ENCODE measurements at places on chromosomes 7 and 10.

GRCh38 chr10:89206402-89207180 lies 526 bp downstream of the CH25H start:
- DNase-seq, result peak; percentile 18

DNA sequence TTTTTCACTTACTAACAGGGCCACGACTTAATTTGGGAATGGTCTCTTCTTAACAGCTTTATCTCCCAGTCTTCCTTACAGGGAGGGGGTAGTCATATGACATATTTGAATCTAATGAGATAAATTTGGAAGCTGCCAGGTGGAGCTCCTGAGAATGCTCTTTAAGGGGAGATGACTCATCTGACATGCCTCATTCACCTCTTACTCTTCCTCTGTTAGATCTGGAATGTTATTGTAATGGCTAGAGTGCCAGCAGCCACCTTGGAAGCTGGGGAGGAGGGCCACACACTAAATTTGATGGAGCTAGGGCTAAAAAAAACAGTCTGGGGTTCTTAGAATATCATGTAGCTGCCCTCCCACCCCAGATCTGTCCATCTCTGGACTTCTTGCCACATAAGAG lies 22.7 kb downstream of the HECW1 start:
- DNase-seq, result no peak

DNA sequence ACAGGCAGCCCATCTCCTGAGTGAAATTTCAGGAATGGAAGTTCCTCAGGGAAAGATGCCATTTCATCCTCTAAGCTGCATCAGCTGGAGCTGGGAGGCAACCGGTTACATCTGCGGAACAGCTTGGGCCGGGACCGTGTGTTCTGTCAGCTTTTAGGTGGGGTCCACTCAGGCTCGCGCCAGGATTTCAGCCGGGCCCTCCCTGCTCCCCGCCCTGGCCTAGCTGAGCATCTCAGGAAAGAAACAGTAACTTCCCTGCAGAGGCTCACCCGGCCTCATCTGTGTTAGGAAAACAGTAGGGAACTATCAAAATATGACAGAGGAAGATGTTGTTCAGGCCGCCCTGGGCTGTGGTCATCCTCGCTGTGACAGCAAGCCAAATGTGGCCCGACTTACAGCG lies 110.4 kb downstream of the TRIL start:
- no peak for DNase-seq

- DNase-seq, result no peak
Observed at GRCh38 chr7:79293655-79294142, 159.8 kb downstream of the MAGI2 start.

DNA sequence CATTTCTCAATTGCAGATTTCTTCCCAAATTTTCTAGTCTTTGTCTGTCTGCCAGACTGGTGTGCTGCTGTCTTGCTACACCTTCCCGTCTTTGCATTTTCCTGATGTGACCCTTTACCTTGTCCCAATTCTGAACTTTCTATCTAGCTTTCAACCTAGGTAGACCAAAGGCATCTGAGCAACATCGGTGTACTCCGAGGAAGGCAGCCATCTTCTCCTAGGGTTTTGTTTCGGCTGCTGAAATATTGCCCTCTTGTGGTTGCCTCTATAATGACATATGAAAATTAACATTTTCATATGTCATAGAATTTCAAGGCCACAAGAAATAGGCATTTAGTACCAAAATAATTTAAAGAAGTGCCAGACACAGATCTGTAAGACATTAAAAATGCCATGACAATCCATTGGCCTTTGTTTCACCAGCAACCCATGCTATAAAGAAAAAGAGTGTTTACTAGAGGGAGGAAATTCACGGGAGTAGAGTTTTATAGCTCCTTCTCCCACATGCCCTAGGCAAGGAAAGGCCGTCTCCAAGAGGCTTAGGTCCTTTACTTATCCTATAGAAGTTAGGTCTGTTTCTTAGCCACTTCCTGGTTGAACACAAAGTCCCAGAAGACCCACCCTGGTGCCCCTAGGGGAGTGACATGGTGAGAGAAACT lies 23.4 kb downstream of the OR9A2 start:
- DNase-seq, result peak; percentile 39

DNA sequence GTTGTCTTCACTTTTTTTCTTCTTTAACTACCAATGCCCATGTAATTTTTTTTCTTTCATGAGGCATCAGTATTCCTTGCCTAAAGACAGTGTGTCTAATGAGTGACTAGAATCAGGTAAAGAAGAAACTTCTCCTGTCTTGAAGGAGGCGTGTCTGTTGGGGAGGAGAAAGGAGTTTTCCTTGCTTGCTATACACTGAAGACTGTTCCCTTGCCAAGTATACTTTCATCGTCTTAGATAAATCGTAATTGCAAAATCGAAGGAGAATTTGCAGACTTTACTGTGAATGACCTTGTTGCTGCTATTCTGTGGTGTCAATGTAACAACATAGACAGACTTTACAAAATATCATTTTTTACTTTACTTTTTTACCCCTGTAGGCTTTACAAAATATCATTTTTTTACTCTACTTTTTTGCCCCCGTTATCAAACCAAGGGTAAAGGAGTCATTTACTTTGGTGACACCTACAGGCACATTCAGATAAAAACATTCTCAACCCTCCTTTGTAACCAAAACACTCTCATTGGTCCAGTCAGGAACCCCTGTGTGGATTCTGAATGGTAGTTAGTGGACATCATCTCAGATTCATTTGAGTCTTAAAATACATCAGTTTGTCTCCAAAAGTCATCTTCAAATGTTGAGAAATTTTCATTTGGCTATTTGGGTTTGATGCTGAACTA lies 232.4 kb downstream of the AHR start:
- no peak for DNase-seq

DNA sequence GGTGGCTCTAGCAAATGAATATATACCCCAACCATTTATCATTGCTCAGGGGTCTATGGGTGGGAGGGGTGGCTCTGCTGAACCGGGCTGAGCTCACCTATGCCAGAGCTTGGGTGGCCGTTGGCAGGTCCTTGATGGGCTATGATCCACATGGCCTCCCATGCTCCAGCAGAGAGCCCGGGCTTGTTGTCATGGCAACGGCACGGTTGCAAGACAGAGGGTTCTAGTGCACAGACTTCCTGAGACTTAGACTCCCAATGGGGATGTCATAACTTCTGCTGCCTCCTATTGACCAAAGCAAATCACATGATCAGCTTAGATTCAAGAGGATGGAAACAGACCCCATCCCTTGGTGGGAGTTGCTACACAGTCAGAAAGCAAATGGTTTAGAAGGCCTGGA lies 36.4 kb upstream of the CARD11 start:
- no peak for DNase-seq

Data from activated CD4-positive, alpha-beta T cell treated with anti-CD3 and anti-CD28 coated beads for 4 hours (primary cell).